ENCODE measurements at places on chromosomes 5 and 9.

DNA sequence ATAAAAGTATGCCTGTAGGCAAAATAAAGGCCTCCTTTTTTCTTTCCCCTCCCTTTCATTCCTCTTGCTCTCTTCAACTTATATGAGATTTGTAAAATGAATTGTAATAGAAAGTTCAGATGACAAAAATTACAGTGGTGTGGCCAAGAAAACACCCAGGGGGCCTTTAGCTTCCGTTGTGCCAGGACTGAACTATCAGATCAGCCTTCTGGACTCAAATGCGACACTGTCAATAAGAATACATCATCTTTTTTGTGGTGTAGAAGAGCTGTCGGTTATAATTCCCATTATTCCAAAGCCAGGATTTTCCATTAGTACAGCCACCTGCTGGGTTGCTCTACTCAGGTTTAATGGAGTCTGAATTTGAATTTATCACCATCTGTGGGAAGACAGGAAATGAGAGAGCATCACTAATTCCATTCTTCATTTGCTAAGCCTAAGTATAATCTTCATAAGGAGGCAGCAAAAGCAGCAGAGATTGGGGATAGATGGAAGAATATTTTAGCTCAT lies 443.4 kb downstream of the ANXA1 start:
- no peak for DNase-seq

DNA sequence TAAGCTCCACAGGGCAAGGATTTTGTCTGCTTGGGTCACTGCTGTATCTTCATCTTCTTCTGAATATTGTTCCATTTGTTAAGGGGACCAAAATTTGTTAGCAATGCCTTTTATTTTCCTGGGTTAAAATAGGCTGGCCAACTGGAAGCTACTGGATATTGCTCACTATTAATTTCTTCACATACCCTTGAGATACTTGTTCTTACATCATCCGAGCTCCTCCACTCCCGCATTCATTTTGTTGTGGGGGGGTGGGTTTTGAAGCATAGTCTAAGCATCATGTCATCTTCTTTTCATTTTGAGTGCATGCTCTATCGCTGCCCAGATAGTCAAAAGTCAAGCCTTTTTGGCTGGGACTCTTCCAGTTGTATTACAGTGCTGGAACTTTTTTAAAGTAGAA lies 42.5 kb upstream of the PIK3R1 start:
- DNase-seq, result no peak

DNA sequence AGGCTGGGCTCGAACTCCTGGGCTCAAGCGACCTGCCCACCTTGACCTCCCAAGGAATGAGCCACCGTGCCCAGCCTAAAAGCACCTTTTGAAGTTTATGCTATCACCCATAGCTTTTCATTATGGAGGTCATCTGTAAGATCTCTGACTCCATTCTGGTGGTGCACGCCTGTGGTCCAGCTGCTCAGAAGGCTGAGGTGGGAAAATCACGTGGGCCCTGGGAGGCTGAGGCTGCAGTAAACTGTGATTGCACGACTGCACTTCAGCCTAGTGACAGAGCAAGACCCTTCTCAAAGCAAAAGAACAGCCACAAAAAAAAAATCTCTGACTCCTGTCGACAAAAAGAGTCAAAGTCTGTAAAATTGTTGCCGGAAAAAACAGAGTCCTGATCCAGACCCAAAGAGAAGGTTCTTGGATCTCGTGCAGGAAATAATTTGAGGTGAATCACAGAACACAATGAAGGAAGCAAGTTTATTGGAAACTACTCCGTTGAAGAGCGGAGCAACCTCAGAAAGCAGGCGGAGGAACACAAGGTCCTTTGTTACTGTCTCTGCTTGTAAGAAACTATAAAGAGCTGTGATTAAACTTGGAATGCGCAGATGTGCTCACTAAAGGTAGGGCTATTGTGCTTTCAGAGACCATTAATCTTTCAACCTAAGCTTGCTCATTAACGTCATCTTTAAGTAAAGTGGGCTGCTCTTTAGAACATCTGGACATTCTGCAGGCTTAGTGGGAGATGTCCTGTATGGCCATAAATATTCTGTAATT lies 2.0 kb upstream of the HAUS6 start:
- no peak for DNase-seq

GRCh38 chr9:90943341-90943740 lies 141.7 kb downstream of the SYK start:
- DNase-seq, result no peak

DNA sequence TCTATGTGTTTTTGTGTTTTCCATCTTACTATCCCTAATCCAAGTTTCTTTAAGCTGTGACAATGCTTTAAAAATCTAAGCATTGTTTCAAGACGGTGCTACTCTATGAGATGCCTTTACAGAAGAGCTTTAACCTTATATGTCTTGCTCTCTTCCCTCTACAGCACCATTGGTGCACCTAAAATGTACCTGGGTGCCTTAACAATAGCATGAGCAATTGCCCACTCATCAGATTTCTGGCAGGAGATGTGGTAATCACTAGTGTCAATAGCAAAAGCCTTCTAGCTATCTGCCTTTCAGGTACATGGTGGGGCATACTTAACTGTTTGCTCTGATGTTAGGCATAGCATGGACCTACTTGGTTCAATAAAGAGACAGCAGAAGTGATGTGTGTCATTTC lies 222.3 kb upstream of the KIF2A start:
- DNase-seq, result no peak

DNA sequence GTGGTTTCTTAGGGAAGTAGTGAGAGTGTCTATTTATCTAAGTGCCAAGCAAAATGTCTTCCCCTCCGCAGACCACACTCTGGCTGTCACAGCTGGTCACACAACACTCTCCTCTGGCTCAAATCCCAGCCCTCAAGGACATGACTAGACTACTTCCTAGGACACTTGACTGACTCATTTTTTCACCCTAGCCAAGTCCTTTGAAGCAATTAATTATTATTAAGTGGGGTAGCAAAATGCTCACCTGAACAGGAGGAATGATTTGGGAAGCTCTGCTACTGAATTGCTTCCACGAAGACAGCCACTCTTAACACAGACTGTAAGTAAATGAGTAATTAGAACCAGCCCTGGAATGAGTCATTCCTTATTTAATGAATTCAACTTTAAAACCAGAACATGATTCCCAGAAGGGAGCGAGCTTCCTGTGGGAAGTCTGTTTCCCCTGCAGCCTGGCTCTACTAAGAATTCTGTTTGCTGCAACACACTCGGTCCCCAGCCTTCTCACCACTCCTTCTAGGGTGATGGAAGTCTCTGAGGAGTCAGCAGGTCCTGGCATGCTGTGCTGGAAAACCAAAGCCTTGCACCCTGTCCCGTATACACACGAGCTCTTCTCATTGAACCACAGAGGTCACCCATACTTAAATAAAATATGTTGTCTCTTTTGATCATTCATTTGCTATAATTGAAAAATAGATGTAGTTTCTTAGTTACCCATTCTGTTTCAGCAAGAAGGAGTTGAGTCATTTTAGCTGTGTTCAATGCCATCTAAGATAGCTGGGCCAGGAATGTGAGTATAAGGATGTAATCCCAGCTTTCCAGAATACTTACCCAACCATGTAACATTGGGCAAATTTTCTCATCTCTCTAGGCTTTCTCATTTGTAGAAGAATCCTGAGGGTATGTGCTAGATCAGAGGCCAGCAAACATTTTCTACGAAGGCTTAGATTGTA lies 218.6 kb upstream of the RASEF start:
- no peak for DNase-seq

GRCh38 chr5:142239394-142240159 lies 85.2 kb downstream of the SPRY4 start:
- no peak for DNase-seq

DNA sequence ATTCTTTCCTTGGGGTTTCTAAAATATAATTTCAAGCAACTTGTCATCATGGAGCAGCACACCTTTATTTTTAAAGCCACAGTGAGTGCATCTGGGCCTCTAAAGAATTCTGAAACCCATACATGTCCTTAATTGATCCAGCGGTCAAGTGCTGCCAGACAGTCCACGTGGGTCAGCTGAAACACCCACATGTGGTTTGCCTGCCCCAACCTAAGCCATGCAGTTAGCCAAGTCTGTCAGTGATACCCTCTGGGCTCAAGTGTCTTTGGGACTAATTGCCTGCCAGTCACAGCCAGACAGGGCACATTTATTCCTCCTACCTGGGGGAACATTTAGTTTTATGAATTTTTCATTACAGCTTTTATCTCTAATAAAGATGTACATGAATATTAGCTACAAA lies 291.4 kb upstream of the SLC30A5 start:
- no peak for DNase-seq

DNA sequence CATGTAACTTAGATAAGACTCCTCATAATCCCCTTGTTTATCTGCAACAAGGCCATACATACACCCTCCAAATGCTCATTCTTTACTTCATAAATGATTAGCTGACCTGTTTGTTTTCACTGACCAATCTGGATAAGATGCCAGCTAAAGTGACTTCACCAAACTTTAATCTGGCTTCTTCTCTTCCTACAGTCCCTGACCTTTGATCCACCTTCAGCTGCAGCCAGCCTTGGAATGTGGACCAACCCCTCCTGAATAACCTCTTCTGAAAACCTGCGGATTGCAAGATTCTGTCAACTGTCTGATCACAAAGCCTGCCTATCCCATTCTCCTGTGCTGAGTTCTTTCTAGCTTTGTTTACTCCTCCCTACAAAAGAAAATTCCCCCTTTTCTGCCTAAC lies 476.8 kb downstream of the LRRC70 start:
- DNase-seq, result no peak

GRCh38 chr5:61084658-61085057 lies 77.6 kb downstream of the SMIM15 start:
- DNase-seq, result no peak

GRCh38 chr5:178201221-178201926 lies 3.0 kb upstream of the HNRNPAB start:
- no peak for DNase-seq
